ENCODE measurements at places on chromosomes 7 and 10.
A peak's percentile ranks its signal among the peaks of the same experiment; 100 is the strongest.

DNA sequence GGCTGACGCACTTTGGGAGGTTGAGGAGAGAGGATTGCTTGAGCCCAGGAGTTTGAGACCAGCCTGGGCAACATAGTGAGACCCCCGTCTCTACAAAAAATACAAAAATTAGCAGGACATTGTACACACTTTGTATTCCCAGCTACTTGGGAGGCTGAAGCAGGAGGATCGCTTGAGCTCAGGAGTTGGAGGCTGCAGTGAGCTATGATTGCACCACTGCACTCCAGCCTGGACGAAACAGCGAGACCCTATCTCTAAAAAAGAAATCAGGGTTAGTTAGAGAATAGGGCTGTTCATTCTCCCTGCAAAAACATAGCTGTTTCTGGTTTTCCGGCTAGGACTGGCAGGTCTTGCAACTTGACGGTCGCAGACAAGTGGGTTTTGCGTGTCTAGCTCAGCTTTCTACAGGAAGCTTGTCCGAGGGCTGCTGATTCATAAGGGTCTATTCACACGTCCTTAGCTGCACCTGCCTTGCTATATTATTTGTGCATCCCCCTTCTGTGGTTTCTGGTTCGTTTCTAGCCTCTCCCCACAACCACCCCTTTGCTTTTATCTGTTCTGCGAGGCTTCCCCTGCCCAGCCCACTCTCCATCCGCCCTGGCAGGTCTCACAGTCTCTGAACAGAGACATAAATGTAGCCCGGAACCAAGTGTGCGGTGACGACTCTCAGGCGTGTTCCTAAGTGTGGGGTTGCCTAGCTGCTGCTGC lies 10.7 kb downstream of the AMZ1 start:
- no peak for DNase-seq

- DNase-seq: no peak
These were observed 49.8 kb downstream of the SEMA3E start for GRCh38 chr7:83599131-83599530.

DNA sequence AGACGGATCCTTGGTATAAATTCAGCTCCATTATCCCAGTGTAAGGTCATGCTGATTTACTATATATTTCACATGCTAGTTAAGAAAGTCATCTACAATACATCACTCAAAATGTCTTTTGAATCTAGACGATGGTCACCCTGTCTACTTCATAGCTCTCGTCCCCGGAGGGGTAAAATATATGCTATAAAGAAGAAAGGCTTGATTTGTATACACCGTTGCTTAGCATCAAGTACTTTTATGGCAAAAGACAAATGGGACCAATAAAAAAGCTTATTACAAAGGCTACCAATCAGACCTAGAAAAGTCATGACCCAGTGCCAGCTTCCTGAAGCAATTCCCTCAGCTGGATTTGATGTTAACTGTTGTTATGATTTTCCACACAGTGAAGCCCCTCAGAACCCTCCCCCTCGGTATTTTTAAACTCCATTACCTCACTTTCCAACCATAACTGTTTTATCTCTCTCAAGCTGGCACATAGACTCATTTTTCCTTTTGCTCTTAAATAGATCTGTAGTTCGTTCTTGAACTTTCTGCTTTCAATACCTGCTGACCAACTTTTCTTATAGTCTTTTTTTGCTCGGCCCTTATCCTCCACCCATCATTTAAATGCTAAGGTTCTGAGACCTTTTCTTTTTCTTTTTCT lies 104.9 kb downstream of the DOCK4 start:
- no peak for DNase-seq

DNA sequence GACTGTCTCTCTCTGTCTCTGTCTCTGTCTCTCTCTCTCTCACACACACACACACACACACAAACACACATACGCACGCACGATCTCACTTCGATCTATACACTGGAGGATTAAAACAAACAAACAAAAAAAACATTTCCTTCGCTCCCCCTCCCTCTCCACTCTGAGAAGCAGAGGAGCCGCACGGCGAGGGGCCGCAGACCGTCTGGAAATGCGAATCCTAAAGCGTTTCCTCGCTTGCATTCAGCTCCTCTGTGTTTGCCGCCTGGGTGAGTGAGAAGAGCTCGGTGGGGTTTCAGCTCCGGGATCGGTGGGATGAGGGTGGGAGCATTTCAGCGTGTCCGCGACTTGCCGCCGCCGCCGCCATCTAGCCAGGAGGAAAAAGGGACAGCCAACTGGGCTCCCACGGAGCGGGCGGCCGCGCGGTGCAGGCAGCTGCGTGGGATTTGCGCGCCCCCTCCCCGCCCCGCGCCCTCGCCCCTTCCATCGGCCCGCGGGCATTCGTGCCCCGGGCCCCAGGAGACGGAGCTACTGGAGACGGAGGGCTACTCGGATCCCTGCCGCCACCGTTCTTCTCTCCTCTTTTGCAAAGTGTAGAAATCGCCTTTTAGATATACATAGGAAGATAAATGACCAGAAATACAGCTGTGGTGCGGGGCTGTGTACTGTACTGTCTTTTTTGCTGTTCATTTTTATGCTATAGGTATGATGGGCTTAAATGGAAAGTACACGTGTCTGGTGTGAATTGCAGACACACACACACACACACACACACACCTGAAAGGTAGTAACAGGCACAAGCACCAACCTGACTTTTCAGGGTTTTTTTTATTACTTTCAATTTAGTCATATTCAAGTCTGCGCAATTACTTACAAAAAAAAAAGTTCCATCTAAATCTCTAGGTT lies 581 bp downstream of the PTPRZ1 start:
- no peak for DNase-seq

GRCh38 chr10:93752761-93753160 lies 5.0 kb upstream of the LGI1 start:
- no peak for DNase-seq

GRCh38 chr10:7561985-7562384 lies 104.8 kb downstream of the ITIH5 start:
- DNase-seq: no peak

- DNase-seq: no peak
These were observed 63.0 kb downstream of the ZNF22 start for GRCh38 chr10:45063591-45064231.

GRCh38 chr7:2203766-2204300 lies 28.9 kb downstream of the MAD1L1 start:
- no peak for DNase-seq

GRCh38 chr10:77644557-77645243 lies 7.1 kb upstream of the KCNMA1 start:
- no peak for DNase-seq

DNA sequence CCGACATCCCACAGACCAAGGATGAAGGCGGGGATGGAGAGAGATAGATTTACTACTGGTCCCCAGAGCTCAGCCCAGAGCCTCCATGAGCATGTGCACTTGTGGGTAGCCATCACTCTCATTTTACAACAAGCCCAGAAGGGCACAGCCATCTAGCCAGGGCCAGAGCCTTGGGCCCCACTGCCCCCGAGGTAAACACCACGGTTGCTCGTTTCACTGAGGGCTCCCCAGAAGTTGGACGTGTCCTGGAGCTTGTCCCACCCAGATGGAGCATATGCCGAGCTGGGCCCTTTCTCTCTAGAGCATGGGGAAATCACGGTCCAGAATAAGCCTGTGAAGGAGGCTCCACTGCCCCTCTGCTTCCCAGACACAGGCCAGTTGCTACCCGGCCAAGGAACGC lies 9.0 kb upstream of the TMEM120A start:
- DNase-seq: no peak

- DNase-seq: no peak
These were observed 54.0 kb upstream of the MXI1 start for GRCh38 chr10:110153396-110153795.

DNA sequence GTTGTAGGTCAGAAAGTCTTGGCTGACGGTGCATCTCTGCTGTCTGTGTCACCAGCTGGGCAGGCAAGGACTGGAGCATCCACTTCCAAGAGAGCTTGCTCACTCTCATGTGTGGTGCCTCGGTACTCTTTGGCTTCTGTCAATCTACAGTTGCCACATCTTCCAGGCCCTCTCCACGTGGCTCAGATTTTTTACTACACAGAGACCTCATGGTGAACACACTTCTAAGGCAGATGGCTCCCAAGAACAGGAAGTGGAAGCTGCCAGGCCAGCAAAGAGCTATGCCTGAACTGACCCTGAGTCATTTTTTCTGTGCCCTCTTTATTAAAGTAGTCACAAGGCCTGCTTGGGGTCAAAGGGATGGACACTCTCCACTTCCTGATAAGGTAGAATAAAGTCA lies 351.5 kb upstream of the AUTS2 start:
- no peak for DNase-seq

- DNase-seq: no peak
These were observed 2.5 kb upstream of the ETV1 start for GRCh38 chr7:13991791-13992595.

DNA sequence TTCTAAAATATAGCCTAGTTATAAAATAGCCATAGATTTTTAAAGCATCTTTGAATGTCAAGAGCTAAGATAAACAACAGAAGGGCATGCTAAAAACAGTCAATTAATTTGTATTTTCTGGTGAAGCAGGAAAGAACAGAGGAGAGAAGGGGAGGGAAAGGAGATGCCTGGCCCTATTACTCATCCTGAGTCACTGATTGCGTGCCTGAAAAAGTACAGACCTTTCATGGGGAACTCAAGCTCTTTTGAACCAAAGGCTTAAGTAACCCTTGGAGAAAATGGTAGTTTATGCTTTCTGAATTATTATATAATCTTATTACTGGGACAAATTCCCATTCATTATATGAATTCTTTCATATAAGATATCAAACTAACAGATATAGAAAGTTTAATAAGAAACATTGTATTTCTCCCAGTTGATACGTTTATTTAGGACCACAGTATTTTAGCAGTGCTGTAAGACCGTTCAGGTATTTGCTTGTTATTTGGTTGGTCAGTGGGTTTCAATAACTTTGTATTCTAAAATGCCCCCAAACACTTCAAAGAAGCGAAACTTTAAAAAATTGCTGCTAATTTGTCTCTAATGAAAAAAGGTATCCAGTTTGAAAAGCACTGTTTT lies 151.3 kb downstream of the HGF start:
- DNase-seq: no peak

DNA sequence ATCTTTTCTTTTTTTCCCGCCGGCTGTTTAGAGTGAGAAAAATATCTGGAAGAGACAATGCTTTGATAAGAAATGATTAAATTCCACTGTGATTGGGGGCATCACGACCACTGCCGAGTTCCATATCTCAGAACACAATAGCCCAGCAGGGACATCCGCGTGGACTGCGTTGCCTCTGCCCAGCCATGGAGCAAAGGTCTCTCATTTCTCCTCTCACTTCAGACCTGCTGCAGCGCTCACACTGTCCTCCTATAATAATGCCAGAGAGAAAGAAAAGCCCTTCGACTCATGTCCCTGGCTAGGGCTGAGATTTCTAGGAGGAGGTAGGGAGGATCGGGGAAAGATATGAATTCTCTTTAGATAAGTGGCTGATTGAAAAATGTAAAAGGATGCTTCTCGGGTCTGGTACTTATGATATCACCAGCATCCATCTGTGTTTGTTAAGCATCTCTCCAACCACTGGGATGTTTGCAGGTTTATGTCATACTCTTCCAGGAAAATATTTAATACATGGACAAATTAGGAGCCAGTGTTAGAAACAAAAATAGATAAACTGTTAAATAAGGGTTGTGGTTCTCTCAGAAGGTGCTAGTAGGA lies 472.9 kb upstream of the AKR1E2 start:
- DNase-seq: no peak

GRCh38 chr10:69750011-69750373 lies 51.7 kb upstream of the COL13A1 start:
- no peak for DNase-seq

DNA sequence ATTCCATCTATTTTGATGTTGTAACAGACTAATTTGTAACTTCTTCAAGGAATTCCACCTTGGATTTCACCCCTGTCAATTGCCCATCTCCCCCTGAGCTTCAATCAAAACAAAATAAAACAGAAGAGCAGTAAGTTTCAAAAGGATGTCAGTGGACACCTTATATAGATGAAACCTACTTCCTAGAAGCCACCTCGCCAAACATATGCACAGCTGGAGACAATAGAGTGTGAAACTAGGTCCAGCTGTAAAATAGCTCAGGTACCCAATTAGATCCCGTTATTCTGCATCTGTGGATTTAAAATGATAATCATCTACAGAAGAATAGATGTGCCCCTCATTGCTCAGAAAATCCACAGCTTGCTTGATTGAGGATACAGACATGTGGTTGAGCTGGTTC lies 598.6 kb downstream of the SH2D4B start:
- no peak for DNase-seq

DNA sequence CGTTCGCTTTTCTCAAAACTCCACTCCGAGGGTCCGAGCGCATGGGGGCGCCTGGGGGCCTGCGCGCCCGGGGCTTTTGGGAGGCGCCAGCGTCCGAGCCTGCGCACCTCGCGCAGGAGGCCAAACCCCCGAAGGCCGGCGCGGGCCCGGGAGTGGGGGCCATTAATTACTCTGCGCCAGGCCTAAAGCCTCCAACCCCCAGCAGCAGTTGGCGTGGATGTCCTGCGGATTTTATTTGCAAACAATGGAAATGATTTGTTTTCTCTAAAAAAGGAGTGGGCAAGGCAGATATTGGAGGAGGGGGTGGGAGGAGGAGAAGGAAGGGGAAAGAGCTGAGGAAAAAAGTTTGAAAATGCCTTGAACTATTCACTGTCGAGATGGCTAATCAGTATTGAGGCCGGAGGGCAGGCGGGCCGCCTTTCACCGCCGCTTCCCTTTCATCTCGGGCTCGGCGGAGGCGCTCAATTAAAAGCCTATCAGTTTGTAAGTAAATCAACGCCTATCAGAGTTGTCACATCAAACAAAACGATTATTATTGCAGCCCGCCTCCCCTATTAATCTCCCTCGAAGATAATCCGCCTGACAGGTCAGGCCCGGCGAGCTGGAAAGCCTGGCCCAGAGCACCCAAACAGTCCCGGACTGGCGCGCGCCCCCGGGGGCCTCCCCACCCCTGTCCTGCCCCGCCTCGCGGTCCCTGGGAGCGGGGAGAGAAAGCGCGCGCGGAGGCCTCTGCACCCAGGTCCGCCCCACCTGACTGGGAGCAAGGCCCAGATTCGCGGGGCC lies 3.4 kb upstream of the ZNF503 start:
- DNase-seq: no peak

- DNase-seq: no peak
These were observed 39.9 kb upstream of the FAM171A1 start for GRCh38 chr10:15411010-15411409.

- no peak for DNase-seq
These were observed 43.2 kb downstream of the SH2D4B start for GRCh38 chr10:80580638-80581468.

DNA sequence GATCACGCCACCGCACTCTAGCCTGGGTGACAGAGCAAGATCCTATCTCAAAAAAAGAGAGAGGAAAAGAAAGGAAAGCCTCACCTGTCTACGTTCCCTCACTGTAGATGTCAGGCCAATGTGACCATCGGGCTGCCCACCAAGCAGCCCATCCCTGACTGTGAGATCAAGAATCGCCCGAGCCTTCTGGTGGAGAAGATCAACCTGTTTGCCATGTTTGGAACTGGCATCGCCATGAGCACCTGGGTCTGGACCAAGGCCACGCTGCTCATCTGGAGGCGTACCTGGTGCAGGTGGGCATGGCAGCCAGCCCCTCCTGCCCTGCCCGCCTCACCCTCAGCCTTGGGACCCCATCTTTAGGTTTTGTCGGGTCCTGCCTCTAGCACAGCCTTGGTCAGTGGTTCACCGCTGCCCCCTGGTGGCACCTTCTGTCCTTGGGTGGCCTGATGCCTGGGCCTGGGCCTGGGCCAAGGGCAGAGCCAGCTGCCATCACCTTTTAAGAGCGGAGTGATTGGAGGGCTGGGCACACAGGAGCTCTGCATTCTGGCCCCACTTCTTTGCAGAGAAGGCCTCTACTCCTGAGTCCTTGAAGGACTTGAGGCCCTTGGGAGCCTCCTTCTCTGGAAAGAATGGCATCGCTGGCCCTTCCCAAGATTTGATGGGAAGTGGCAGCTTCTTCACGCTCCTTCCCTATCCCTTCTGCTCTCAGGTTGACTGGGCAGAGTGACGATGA lies 14.4 kb upstream of the AHCYL2 start:
- peak; percentile 18 for DNase-seq

Measured in stimulated activated CD4-positive, alpha-beta T cell treated with anti-CD3 and anti-CD28 coated beads, Interleukin-15, amount 100 ng/mL, for 1 hour (primary cell).